ENCODE measurements at places on chromosomes 3 and 15. TPM values are rescaled to one million over a fixed set of nuclear protein-coding genes. Genes with fewer than 3 reads are reported as not detected.
A peak's percentile ranks its signal among the peaks of the same experiment; 100 is the strongest.

GRCh38 chr3:52403955-52404354 is 40.9 kb downstream of the SEMA3G start:
- DNase-seq: no peak

DNA sequence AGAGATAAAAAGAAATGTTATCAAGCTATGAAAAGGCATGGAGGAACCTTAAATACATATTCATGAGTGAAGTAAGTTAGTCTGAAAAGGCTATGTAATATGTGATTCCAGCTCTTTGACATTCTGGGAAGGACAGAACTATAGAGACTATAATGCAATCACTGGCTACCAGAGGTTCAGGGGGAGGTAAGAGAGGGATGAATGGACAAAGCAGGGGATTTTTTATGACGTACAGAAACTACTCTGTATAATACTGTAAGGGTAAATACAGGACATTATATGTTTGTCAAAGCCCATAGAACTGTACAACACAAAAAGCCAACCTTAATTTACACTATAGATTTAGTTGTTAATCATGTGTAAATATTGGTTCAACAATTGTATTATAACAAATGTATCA is 46.1 kb downstream of the MCTP2 start:
- no peak for DNase-seq

- no peak for DNase-seq
These were observed 182.6 kb downstream of the ARRDC4 start for GRCh38 chr15:98143116-98143515.

GRCh38 chr15:31277335-31278060 is 49.1 kb upstream of the KLF13 start:
- no peak for DNase-seq

- DNase-seq: no peak
These were observed 83.9 kb downstream of the LEKR1 start for GRCh38 chr3:156910022-156910421.

GRCh38 chr15:75309711-75310110 is 26.2 kb upstream of the COMMD4 start:
- no peak for DNase-seq

DNA sequence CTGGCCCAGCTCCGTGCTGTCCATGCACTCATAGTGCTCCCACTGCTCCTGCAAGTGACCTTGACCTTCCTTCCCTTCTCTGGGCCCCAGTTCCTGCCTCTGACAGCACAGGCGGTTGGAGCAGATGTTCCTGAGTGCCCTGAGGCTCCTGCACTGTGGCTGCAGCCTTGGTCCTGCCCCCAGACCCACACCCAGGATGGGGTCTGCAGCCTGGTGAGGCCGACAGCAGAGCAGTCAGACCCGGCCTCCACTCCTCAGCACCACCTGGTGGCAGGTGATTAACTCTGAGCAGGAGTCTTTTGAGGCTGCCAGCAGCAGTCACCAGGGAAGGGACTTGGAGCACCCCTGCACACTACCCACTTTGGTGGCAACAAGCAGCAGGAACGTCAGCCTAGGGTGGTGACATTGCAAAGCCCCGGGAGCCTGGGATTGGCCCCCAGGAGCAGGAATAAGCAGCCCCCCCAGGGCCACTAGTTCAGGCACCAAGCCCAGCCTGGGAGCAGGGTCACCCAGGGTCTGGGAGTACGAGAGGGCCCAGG is 64.6 kb downstream of the CYP11A1 start:
- peak; percentile 94 for DNase-seq

GRCh38 chr3:136664771-136665170 is 87.4 kb downstream of the STAG1 start:
- DNase-seq: no peak

GRCh38 chr3:86986671-86987420 is 4.1 kb downstream of the VGLL3 start:
- no peak for DNase-seq

DNA sequence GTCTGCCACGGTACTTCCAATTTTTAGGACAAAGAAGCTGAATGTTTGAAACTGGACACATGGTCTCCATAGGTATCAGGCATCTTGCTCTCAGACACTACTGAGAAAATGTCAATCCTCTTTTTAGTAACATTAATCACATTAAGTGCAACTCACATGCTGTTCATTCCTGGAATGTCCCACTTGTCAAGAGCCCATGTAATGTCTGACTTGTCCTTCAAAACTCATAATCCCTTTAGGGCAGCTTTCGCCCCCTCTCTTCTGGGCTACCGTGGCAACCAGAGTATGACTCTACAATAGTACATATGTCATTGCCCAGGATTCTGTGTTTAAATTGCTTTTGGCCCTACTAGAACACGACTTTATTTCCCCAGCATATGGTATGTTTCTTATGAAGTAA is 12.3 kb downstream of the NUDT16 start:
- no peak for DNase-seq

DNA sequence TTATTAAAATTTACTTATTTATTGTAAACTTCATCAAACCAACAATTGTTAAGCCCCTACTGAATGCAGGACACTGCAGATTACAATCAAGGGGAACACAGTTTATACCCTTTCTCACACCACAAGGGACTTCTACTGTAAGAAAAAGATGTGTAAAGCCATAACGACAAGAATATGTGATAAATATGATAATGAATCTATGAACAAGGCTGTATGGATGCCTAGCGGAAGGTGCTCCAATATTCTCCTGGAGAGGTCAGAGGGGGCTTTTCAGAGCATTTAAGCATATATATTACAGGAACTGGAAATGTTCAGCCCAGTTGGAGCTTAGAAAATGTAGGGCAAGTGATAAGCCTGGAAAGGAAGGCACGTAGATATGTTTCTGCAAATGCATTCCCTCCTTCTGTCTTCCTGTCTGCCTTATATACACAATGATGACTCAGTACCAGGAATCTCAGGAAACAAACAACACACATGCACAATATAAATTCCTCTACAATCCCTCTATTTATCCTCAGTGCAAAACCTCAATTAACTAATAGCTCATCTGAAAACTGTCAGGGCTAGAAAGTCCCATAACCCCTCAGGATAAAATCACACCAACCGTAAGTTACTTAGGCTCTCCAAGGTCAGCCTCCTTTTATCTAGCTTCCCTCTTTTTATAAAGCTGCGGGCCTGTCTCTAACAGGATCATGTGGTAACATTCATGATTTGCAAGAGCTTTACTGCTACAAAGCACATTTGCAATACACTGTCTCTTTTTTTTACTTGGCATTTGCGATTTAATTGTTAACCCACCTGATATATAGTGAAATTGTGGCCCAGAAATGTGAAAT is 393.1 kb downstream of the LPP start:
- no peak for DNase-seq

DNA sequence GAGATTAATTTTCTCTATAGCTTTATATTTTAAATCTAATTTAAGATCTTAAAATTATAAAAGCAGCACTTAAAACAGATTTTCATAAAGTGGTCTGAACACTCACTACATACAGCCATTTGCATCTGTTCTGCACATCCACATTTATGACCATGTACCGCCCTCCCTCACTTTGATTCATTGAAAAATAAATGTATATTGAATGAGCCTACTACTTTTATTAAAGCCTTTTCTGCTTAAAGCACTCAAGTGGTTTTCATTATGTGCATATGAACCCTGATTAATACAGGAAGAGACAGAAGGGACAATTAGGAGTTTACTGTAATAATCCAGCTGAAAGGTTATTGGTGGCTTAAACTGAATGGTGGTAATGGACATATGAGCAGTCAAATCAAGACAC is 129.4 kb downstream of the DLG1 start:
- no peak for DNase-seq

DNA sequence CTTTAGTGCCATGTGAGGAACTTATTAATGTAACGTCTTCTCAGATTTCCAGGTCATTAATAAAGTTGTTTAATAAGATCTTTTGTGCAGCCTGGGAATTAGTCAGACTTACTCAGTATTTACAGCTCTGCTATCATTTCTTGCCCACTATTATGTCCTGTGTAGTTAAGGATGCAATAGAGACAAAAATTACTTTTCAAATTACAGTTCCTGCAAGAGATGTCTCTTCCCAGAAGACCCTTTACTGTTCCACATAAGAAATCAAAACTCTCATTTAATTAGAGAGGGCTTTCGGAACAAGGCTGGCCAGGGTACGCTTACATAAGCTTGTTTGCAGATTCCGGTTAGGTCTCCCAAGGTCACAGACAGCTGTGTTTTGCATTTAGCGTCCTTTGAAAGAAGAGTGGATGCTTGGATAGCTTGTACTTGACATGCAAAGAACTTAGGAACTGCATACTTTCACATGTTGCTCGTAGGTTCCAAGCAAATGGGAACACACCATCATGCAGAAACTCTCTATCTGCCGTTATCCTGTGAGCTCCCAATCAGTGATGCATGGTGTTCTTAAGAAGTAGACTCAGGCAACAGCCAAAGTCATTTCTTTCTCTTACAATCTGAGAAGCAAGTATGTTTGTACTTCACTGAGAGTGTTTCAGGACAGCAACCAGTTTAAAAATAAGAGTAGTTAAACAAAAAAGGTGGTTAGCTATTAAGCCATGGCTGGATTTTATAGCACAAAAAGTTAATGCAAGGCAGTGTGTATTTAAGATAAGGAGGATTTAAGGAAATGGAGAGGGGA is 37.4 kb downstream of the FILIP1L start:
- no peak for DNase-seq

- DNase-seq: no peak
These were observed 19.6 kb downstream of the TRIM71 start for GRCh38 chr3:32837366-32837765.

DNA sequence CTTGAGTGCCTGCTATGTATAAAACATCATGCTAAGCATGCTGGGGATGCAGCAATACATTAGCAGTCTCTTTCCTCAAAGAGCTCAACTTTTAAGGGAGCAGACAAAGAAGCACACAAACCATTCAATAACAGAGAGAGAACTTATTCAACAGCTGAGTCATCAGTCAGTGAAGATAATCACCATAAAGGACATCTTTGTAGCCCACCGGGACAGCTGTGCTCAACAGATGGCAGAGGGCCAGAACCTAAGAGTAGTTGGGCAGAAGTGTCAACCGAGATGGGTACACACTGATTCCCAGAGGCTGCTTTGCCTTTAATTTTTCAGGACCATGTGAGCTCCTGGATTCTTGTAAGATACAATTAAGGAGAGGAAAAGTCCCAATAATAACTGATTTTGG is 4.2 kb upstream of the RAB8B start:
- DNase-seq: no peak

GRCh38 chr3:15347063-15347736 is 14.8 kb upstream of the SH3BP5 start:
- DNase-seq: no peak

- DNase-seq: no peak
These were observed 1.1 kb downstream of the ADPGK start for GRCh38 chr15:72782274-72783003.

GRCh38 chr3:164479978-164480377 is 598.3 kb downstream of the SI start:
- no peak for DNase-seq

- DNase-seq: no peak
These were observed 3.8 kb downstream of the FAM43A start for GRCh38 chr3:194689493-194689944.

DNA sequence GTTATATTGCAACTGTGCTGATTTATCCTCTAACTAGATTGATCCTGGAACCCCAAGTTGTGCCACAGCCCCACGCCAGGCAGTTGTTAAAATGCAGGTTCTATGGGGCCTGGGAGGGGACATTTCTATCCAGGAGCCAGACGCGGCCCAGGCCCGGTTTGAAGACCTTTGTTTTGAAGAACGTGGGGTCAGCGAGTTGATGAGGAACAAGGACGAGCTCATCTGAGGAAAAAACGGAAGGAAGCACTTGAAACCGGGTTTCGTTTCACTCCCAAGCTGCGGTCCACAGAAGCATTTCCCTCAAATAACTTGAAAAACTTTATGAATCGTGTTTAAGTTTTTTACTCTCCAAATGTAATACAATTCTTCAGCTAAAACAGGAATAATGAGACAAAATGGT is 76.4 kb downstream of the CHSY1 start:
- no peak for DNase-seq

DNA sequence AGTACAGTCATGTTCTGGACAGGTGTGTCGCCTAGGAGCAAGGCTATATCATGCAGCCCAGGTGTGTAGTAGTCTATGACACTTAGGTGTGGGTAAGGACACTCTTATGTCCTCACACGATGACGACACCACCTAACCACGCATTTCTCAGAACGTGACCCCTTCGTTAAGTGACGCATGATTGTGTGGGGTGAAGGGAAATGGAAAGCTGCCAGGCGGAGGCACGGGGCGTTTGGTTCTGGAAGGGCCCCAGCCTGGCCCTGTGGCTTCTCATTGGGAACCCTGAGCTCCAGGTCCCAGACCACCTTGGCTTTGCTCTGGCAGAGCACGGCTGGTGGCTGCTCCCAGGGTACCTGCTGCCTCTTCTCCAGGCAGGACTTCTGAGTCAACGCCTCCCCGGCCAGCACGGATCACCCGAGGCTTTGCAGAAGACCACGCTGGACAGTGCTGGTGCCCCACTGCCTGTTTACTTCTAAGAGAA is 39.3 kb downstream of the FBLN2 start:
- DNase-seq: no peak

GRCh38 chr15:49982584-49982983 is 136.4 kb downstream of the ATP8B4 start:
- DNase-seq: no peak

GRCh38 chr15:75620058-75620820 is 5.3 kb downstream of the SNUPN start:
- no peak for DNase-seq

- DNase-seq: no peak
These were observed 13.2 kb upstream of the DLG1 start for GRCh38 chr3:197311591-197311990.

DNA sequence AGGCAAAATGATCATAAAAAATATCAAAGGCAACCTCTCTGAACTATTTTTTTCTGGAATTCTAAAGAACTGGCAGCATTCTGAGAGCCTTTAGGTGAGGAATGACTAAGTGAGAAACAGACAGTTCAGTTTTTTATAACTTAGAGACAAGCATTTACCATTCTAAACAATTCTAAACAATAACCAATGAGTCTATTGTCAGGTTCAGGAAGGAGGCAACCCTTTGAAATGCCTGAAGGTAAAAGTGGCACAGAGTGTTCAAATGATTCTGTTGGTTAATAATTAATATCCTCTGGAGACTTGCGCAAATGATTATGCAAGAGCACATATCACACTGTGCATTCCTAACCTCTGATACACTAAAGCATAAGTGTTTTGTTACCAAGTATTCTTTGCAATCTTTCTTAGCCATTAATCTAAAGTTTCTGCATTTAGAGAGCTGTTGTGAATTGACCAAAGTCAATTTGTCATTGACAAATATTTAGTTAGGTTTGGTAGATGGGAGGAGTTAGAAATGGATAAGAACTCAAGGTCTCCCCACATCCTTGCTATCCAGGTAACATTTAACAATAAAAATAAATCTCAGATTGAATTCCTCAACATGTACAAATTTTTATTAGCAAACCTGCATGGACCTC is 9.2 kb upstream of the TGFBR2 start:
- DNase-seq: no peak

HRH1 gene
- not detected for total RNA-seq

FSTL1 gene
- 343 TPM for total RNA-seq

IL20RB gene
- 3.2 TPM for total RNA-seq

CTXN2 gene
- total RNA-seq: not detected

RHOV gene
- total RNA-seq: 2.1 TPM

RLBP1 gene
- total RNA-seq: not detected

VIPR1 gene
- 2.2 TPM for total RNA-seq

TUSC7 gene
- not detected for total RNA-seq

ARPIN gene
- total RNA-seq: 2.1 TPM

ADIPOQ gene
- total RNA-seq: not detected

ZDHHC3 gene
- total RNA-seq: 58.2 TPM

SLC12A1 gene
- 0.26 TPM for total RNA-seq

WDR49 gene
- 0.35 TPM for total RNA-seq

A4GNT gene
- total RNA-seq: not detected

CLDN18 gene
- total RNA-seq: not detected

ADAMTS7 gene
- 14.3 TPM for total RNA-seq

OXTR gene
- total RNA-seq: 4.2 TPM
